Fibroblast of skin of back (primary cell): ENCODE measurements at places on chromosomes 5 and 9.

GRCh38 chr9:17414986-17415385 is 163.9 kb upstream of the SH3GL2 start:
- DNase-seq = no peak

DNA sequence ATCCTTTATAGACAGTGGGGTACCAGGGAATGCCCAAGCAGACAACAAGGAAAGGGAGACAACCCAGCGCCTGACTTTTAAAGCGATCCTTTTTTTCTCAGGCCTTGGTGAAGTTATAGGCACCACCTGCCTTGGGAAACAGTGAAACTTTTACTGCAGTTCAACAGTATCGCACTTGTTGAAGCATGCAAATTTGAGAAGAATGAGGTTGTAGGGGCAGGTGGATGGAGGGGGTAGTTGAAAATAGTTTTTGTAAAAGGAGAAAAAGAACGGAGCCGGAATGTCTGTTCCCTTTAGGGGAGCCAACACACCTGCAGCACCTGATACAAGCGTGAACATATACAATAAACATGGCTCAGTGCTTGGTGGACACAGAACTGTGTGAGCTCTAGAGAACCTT is 190.2 kb upstream of the NR3C1 start:
- DNase-seq = no peak

DNA sequence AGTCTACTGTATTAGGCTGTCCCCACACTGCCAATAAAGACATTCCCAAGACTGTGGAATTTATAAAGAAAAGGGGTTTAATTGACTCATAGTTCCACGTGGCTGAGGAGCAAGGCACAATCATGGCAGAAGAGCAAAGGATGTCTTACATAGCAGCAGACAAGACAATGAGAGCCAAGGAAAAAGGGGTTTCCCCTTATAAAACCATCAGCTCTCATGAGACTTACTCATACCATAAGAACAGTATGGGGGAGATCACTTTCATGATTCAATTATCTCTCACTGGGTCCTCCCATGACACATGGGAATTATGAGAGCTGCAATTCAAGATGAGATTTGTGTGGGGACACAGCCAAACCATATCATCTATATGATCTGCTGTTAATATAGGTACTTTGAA is 14.8 kb upstream of the FSTL4 start:
- DNase-seq = no peak

DNA sequence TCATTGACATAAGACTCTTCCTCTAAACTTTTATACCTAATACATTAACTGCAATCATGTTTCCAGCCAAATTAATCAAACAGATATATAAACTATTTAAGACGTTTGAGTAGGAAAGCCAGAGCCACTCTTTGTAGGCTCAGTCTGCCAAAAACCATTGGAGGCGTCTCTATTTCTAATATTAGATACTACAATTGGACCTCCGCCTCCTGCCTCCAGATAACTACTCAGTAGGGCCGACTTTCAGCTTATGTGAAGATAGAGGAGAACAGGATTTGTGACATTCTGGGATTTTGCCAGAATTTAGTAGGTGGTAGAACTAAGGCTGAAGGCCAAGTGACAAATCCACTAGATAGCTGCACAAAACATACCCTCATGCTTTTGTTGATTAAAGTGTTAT is 463.0 kb downstream of the CETN3 start:
- no peak for DNase-seq

- DNase-seq = peak; percentile 97
Measured at GRCh38 chr5:172870291-172870714, 36.3 kb downstream of the ERGIC1 start.

- DNase-seq = no peak
Measured at GRCh38 chr5:145511351-145511750, 323.8 kb downstream of the PRELID2 start.

DNA sequence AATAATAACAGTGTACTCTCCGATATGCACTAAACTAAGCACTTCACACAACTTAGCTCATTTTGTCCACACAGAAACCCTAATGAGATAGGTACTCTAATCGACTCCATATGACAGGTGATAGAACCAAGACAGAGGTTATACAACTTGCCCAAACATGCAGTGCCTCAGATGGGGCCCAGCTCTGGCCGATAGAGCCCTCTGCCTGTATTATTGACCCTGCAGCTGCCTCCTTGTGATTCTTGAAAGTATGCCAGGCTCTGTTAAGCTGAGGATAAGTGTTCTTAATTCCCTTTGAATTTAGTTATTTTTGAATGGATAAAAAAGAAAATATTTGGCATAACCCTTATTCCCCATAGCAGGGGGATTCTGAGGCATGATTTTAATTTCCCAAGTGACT is 78.5 kb downstream of the HMHB1 start:
- DNase-seq = no peak

GRCh38 chr5:143315929-143316328 is 87.6 kb downstream of the NR3C1 start:
- no peak for DNase-seq

- DNase-seq = no peak
Measured at GRCh38 chr9:107266624-107267368, 16.3 kb upstream of the RAD23B start.

DNA sequence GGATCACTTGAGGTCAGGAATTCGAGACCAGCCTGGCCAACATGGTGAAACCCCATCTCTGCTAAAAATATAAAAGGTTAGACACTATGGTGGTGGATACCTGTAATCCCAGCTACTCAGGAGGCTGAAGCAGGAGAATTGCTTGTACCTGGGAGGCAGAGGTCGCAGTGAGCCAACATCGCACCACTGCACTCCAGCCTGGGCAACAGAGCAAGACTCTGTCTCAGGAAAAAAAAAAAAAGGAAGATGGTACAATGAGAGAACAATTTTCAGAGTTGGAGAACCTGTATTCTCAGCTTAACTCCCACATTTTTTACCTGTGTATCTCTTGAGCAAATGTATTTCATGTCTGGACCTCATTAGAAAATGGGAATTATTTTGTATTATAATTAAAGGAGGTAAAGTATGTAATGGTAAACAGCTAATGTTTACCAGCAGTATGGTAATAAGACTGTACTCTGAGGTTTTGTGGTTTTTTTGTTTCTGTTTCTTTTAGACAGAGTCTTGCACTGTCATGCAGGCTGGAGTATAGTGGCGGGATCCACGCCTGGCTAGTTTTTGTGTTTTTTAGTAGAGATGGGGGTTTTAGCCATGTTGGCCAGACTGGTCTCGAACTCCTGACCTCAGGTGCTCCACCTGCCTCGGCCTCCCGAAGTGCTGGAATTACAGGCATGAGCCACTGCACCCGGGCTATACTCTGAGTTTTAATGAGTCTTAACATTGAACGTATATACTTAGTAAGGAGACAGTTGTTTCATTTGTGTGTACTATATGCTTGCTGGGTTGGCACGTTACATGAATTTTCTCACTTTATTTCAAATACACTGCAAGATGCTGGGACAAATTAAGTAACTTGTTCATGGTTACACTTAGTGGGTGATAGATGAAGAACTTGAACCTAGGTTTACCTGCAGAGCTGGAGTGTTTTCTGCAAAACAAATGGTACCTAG is 16.2 kb downstream of the UHRF2 start:
- DNase-seq = no peak

GRCh38 chr5:135383803-135384495 is 15.1 kb downstream of the MACROH2A1 start:
- no peak for DNase-seq

- peak; percentile 82 for DNase-seq
Measured at GRCh38 chr5:14445576-14446290, 135.9 kb upstream of the OTULINL start.

DNA sequence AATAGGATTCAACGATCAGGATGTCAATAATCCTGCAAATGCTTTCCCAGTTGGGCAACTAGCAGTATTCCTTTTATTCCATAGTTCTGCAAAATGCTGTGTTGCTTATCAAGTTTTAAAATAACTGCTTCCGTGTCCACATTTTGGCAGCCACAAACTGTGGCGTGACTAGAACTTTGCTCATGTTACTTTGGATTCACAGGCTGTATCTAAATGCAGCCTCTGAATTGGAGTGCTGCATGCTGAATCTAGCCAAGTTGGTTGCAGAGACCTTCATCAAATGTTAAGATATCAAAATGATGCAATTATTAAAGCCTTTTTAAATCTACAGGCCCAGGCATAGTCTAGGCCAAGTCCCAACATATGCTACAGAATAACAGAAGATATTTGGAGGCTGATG is 249.2 kb downstream of the NR2F1-AS1 start:
- no peak for DNase-seq

- no peak for DNase-seq
Measured at GRCh38 chr5:140565780-140566095, 1.1 kb downstream of the SLC35A4 start.

DNA sequence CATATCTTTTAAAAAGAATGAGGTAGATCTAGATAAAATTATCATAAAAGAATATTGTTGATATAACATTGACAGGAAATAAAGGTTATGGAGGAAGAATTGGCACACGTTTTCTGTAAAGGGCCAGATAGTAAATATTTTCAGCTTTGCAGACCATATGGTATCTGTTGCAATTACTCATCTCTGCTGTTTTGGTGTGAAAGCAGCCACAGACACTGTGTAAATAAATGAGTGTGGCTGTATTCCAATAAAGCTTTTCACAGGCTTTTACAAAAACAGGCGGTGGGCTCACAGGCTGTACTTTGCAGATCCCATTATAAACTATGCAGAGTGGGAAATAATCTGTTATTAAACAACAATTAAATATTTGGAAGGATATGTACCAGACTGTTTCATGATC is 87.4 kb downstream of the SGCD start:
- DNase-seq = peak; percentile 62

DNA sequence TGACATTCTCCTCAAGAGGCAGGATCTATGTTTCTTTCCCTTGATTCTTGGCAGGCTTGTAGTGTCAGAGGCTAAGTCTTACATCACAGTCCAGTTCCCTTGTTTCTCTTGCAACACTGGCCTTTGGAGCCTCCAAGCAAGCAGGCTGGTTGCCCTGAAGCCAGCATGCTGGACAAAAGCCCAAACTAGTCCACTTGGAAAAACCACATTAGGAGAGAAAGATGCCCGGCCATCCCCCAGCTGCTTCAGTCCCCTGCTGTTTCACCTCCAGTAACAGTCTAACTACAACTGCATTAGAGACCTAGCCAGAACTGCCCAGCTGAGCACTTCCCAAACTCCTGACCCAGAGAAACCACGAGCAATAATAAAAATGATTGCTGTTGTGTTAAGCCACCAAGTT is 87.6 kb downstream of the ADAMTS6 start:
- DNase-seq = peak; percentile 32

GRCh38 chr9:69253057-69253456 is 72.0 kb upstream of the ENTREP1 start:
- DNase-seq = peak; percentile 70

- peak; percentile 21 for DNase-seq
Measured at GRCh38 chr9:117720066-117720465, 15.9 kb downstream of the TLR4 start.
